Naive thymus-derived CD8-positive, alpha-beta T cell (primary cell): ENCODE measurements at places on chromosomes 12 and 14. TPM values are rescaled to one million over a fixed set of nuclear protein-coding genes. Genes with fewer than 3 reads are reported as not detected.
A peak's percentile ranks its signal among the peaks of the same experiment; 100 is the strongest.

- no peak overlapping the region for H3K27ac ChIP-seq
- H3K36me3 ChIP-seq = peaks cover 5% of the 10 kb centered on the region
- DNase-seq = no peak
- no peaks in the 10 kb centered on the region for H3K4me1 ChIP-seq
Measured at GRCh38 chr14:85301506-85301905, 228.4 kb upstream of the FLRT2 start.

GRCh38 chr14:52299692-52300278, 14.3 kb upstream of the PTGER2 start:
- peak; percentile 12 for DNase-seq
- H3K4me1 ChIP-seq = peaks cover 43% of the 10 kb centered on the region
- H3K4me3 ChIP-seq = no peak overlapping the region
- H3K27ac ChIP-seq = no peak overlapping the region

- no peak for DNase-seq
- peaks cover 7% of the 10 kb centered on the region for H3K36me3 ChIP-seq
- H3K4me1 ChIP-seq = no peaks in the 10 kb centered on the region
Measured at GRCh38 chr12:103994235-103994634, 28.6 kb downstream of the TDG start.

GRCh38 chr12:77751939-77752338, 78.8 kb upstream of the NAV3 start:
- H3K36me3 ChIP-seq = no peaks in the 10 kb centered on the region
- no peak for DNase-seq
- H3K4me3 ChIP-seq = no peak overlapping the region
- no peaks in the 10 kb centered on the region for H3K27me3 ChIP-seq
- no peak overlapping the region for H3K27ac ChIP-seq

GRCh38 chr12:128807161-128807724, 16.5 kb downstream of the SLC15A4 start:
- no peaks in the 10 kb centered on the region for H3K27me3 ChIP-seq

CPNE6 gene
- not detected for total RNA-seq

LGMN gene
- total RNA-seq = 17.7 TPM

DNA sequence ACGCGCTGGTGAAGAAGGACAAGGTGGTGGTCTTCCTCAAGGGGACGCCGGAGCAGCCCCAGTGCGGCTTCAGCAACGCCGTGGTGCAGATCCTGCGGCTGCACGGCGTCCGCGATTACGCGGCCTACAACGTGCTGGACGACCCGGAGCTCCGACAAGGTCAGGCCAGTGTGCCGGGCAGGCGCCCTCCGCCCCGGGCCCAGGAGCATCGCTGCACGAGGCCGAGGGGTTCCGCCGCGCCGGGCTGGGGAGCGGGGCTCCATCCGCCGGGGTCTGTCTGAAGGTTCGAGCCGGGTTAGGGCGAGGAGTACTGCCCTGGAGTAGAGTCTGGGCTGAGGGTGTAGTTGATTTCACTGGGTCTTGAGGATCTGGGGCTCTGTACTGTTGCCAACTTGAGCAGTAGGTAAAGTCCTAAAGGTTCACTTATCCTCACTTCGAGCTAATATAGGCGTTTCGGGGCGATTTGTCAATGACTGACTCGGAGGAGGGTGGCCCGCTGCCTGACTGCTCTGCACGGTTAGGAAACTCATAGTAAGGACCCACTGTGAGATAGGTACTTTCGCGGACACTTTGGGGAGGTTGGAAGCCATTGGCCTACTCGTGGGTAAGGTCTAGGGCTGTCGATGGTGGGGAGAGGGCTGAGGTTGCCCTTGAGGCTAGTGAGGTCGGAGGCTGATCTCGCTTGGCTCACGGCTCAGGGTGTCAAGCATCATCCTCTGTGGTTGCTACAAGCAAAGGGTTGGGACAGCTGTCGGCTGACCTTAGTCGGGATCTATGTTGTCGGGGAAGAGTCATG, 574 bp downstream of the GLRX5 start:
- no peaks in the 10 kb centered on the region for H3K27me3 ChIP-seq
- H3K4me1 ChIP-seq = peaks cover 78% of the 10 kb centered on the region
- peak overlapping the region; percentile 90 for H3K27ac ChIP-seq
- DNase-seq = no peak
- peak overlapping the region; percentile 97 for H3K4me3 ChIP-seq

DNA sequence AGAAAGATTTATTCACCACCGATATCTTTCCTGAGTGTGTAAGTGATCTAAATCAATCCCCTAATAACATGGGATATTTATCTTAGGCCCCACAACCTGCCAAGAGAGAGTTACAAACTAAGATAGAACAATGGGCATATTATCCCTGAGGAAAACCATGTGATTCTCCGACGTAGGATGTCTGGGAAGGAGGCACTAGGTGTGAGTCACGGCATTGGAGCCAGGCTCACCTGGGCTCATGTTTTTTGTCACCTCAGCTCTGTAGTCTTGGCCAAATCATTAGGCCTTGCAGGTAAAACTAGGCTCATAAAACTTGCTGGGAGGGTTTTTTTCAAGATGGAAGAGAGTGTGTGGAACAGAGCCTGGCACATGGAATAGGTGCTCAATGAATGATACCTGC, 129.7 kb upstream of the PLEKHG7 start:
- H3K4me1 ChIP-seq = peaks cover 5% of the 10 kb centered on the region
- no peak overlapping the region for H3K27ac ChIP-seq
- DNase-seq = no peak
- no peaks in the 10 kb centered on the region for H3K36me3 ChIP-seq
- no peak overlapping the region for H3K4me3 ChIP-seq
